Esophagus muscularis mucosa (tissue), 4 donors: ENCODE measurements at places on chromosomes 16 and 17. TPM values are rescaled to one million over a fixed set of nuclear protein-coding genes. Genes with fewer than 3 reads are reported as not detected.

Gene CCDC200
- total RNA-seq: not detected

- H3K4me1 ChIP-seq: peaks cover 10% of the 10 kb centered on the region
- DNase-seq: no peak
- H3K36me3 ChIP-seq: no peaks in the 10 kb centered on the region
- no peak overlapping the region for H3K27ac ChIP-seq
- H3K4me3 ChIP-seq: no peak overlapping the region
Observed at GRCh38 chr17:42055027-42055426, 4.6 kb upstream of the C17orf113 start.

GRCh38 chr16:82859662-82860061, 232.9 kb downstream of the CDH13 start:
- no peaks in the 10 kb centered on the region for H3K4me1 ChIP-seq
- no peak overlapping the region for H3K4me3 ChIP-seq
- no peaks in the 10 kb centered on the region for H3K36me3 ChIP-seq
- no peak for DNase-seq

Gene CFAP119
- 2.2 TPM for total RNA-seq

DNA sequence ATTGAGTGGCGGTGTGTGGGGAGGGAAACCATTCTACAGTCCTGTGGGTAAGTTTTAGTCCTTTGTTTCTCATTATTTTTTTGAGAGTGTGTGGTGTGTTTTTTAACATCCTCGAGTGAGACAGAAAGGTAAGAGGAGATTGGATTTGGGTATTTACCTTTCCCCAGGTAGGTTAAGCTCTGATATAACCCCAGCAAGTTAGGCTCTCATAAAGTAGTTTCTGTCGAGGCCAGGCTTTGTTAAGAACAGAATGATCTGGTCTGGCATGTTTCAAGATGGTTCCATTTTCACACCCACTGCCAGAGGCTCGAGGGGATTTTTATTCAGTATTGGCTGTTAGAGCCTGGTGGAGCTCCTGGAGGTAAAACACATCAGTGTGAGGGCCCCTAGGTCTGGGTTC, 62.9 kb downstream of the BCAS3 start:
- no peak overlapping the region for H3K4me3 ChIP-seq
- no peak for DNase-seq
- peaks cover 11% of the 10 kb centered on the region for H3K4me1 ChIP-seq
- no peak overlapping the region for H3K27ac ChIP-seq

Gene GAS2L2
- total RNA-seq: 0.50 TPM

- no peaks in the 10 kb centered on the region for H3K27me3 ChIP-seq
- no peak for DNase-seq
- peaks cover 55% of the 10 kb centered on the region for H3K36me3 ChIP-seq
- peak overlapping the region; percentile 95 for H3K27ac ChIP-seq
- peaks cover 46% of the 10 kb centered on the region for H3K4me1 ChIP-seq
- H3K4me3 ChIP-seq: peak overlapping the region; percentile 70
Observed at GRCh38 chr16:30774367-30775130, 12.4 kb downstream of the RNF40 start.

Gene ZG16B
- total RNA-seq: not detected

Gene ZP2
- not detected for total RNA-seq

GRCh38 chr17:57622683-57623433, 122.2 kb downstream of the CCDC182 start:
- no peaks in the 10 kb centered on the region for H3K27me3 ChIP-seq
- H3K4me1 ChIP-seq: peaks cover 26% of the 10 kb centered on the region
- no peak overlapping the region for H3K27ac ChIP-seq
- no peak overlapping the region for H3K4me3 ChIP-seq
- no peaks in the 10 kb centered on the region for H3K36me3 ChIP-seq
- no peak for DNase-seq

DNA sequence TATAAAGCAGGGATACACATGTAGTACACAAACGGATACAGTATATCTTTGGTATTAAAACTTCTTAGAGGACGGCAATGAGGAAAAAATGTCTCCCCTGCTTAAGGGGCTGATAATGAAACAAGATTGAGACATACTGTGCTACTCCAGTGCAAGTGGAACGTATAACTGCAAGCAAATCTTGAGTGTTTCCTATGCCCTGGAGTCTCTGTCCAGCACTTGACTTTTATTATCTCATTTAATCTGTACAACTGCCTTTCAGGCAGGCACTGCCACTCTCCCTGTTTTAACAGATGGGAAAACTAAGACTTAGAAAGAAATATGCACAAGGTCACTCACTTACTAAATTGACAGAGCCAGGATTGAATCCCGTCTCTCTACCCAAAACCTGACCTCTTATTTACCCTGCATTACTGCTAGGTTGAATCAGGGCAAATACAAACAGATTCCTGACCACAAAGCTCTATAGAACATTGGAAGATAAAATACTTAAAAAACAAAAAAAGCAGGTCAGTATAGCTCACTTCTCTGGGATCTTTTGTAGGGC, 28.7 kb downstream of the TMC5 start:
- no peaks in the 10 kb centered on the region for H3K27me3 ChIP-seq
- no peak overlapping the region for H3K4me3 ChIP-seq
- H3K4me1 ChIP-seq: no peaks in the 10 kb centered on the region
- H3K27ac ChIP-seq: no peak overlapping the region
- no peaks in the 10 kb centered on the region for H3K36me3 ChIP-seq

GRCh38 chr16:86227801-86228200, 282.5 kb upstream of the FOXF1 start:
- H3K4me3 ChIP-seq: no peak overlapping the region
- peaks cover 6% of the 10 kb centered on the region for H3K4me1 ChIP-seq
- H3K27me3 ChIP-seq: no peaks in the 10 kb centered on the region

DNA sequence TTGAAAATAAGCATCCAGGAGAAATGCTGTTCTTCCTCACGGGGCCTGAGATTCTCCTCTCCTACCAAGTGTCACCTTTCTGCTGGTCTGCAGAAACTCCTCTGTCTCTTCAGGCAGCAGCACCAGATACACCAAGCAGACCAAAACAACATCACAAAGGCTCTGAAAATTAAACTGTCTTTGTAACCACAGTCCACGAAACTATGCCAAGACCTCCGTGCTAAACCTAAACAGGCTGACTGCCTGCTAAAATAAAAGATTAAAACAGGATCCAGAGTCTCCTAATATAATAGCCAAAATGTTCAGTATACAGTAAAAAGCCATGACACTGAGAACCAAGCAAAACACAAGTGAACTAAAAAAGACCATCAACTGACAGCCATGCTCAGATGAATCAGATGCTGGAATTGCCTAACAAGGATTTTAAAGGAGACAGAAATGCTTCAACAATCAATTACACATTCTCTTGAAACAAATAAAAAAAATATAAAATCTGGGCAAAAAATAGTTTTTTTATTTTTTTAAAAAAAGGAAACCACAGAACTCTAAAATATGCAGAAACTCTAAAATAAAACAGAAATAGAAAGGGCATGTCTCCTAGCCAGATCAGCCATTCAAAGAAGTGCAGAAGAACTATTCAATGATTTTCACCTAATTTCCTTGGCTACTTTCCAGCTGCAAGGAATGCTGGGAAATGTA, 50.3 kb upstream of the TOX3 start:
- H3K27me3 ChIP-seq: no peaks in the 10 kb centered on the region
- DNase-seq: no peak
- no peaks in the 10 kb centered on the region for H3K36me3 ChIP-seq
- no peak overlapping the region for H3K27ac ChIP-seq
- H3K4me3 ChIP-seq: no peak overlapping the region

DNA sequence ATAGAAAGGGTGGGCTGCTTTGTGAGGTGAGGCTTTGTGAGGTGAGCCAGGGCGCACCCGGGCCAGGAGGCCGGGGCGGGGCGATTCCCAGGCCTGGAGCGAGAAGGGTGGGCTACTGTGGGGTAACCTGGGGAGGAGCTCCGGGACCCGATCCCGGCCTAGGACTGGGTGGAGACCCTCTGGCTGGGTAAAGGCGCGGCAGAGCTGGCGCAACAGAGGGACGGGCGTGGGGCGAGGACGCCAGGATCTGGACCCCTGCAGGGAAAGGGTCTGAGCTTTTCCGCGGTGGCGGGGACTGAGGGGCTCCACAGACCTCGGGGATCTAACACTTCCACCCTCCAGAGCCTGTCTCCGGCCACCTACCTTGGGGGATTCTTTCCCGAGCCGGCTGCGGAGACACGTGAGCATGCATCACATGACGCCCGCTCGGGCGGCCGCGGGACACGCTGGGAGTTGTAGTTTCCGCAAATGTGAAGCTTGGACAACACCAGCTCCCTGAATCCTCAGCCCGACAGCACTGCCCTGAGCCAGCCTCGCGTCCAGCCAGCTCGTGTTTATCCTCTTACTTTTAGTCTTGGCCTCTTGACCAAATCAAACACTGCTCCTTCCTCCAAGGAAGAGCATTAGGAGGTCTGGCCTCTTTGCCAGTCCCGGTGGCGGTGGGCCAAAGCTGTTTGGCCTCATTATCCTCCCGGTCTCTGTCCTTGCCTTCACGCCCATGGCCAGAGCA, at the start of gene SLC38A7:
SLC38A7 (minus strand) TSS at position 417 of the 730 bp plus-strand sequence. CDS start 4,644 bp downstream, outside the sequence.
- H3K27me3 ChIP-seq: no peaks in the 10 kb centered on the region
- peak within 1 kb of the TSS; percentile 78 for H3K27ac ChIP-seq
- H3K36me3 ChIP-seq: no peaks in the 10 kb centered on the region
- peak; percentile 98 for DNase-seq
- H3K4me3 ChIP-seq: peak within 1 kb of the TSS; percentile 74
- H3K4me1 ChIP-seq: peaks cover 22% of the 10 kb centered on the region

DNA sequence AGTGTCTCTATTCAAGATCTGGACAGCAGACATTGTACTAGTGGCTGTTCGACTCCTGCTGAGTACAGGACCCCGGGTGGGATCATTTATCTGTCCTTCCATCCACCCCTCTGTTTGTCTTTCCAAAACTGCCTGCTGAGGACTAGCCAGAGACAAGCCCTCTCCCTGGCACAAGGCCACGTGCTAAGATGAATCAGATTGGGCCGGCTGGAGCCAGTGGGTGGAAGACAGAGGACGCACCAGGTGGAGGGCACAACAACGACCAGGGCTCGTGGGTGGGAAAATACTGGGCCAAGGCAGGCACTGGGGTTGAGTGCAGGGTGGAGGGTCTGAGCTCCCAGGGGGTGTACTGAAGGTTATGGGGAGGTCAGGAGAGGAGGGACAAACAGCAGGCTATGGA, 1.4 kb upstream of the CA7 start:
- no peak for DNase-seq
- H3K4me1 ChIP-seq: peaks cover 11% of the 10 kb centered on the region
- H3K27me3 ChIP-seq: peaks cover 21% of the 10 kb centered on the region
- no peaks in the 10 kb centered on the region for H3K36me3 ChIP-seq

Gene SP2
- total RNA-seq: 10.0 TPM

Gene CPD
- 112 TPM for total RNA-seq

GRCh38 chr16:87535457-87535854, 42.6 kb upstream of the ZCCHC14 start:
- no peaks in the 10 kb centered on the region for H3K27me3 ChIP-seq
- no peak for DNase-seq
- no peak overlapping the region for H3K4me3 ChIP-seq
- no peak overlapping the region for H3K27ac ChIP-seq
- H3K36me3 ChIP-seq: no peaks in the 10 kb centered on the region

GRCh38 chr16:71722801-71723536, 1.5 kb downstream of the PHLPP2 start:
- DNase-seq: no peak
- H3K27me3 ChIP-seq: no peaks in the 10 kb centered on the region
- no peaks in the 10 kb centered on the region for H3K36me3 ChIP-seq
- H3K27ac ChIP-seq: peak overlapping the region; percentile 94

DNA sequence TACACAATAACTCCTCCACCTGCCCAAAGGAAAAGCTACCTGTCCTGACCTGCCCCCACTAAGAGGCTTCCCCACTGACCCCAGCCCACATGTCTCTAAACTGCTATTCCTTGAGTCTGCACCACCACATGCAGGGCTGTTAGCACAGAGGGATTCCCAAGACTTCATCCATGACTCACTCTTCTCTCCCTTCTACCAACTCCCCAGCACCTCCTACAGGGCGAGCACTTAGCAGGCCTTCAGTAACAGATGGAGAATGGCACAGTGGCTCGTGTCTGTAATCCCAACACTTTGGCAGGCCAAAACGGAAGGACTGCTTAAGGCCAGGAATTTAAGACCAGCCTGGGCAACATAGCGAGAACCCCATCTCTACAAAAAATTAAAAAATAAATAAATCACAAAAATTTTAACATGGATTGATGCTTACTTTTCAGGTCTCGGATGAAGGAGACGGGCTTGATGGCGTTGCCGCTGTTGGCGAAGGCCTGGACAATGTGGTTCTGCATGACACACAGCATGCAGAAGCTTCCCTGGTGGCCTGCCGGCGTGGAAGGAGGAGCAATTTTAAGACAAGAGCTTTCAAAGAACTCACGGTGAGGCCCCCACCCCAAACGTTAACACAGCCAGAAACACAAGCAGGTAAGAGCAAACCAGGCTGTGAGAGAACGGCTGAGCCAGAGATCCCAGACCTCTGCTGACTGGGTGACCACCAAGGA, 12.0 kb downstream of the USP36 start:
- no peaks in the 10 kb centered on the region for H3K27me3 ChIP-seq
- H3K4me1 ChIP-seq: no peaks in the 10 kb centered on the region
- no peak for DNase-seq
- H3K27ac ChIP-seq: no peak overlapping the region
- peaks cover 99% of the 10 kb centered on the region for H3K36me3 ChIP-seq
- no peak overlapping the region for H3K4me3 ChIP-seq

DNA sequence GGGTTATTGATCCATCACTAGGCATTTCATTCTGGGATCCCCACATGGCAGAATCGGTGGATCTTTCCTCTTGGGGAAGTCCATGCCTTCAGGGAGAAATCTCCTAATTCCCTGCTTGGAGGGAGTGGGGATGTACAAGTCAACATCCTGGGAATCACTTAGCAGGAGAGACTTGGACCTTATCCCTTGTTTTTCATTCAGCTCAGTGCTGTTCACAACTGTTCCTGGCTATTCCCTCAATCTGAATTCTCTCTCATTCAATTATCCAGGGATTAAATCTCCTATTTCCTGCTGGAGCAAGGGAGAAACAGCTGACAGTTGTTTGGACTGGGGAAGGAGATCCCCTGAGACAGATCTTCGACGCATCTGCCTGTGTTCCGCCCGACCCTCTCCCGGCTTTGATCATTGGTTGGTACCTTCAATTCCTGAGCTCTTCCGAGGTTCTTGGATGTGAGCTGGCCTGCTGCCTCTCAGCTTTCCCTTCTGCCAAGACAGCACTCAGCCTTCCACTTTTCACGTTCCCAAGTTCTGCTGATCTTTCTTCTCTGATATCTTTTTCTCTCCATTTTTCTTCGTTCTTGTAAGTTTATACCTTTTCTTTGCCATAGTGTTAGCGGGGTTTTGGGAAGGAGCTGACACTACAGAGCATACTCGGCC, 115.4 kb upstream of the GNAO1 start:
- no peak overlapping the region for H3K27ac ChIP-seq
- DNase-seq: no peak
- H3K27me3 ChIP-seq: no peaks in the 10 kb centered on the region
- no peaks in the 10 kb centered on the region for H3K4me1 ChIP-seq

- no peaks in the 10 kb centered on the region for H3K27me3 ChIP-seq
- peaks cover 16% of the 10 kb centered on the region for H3K4me1 ChIP-seq
- no peaks in the 10 kb centered on the region for H3K36me3 ChIP-seq
- no peak for DNase-seq
- H3K27ac ChIP-seq: peak overlapping the region; percentile 29
- H3K4me3 ChIP-seq: no peak overlapping the region
Observed at GRCh38 chr16:53865494-53865863, 161.5 kb downstream of the FTO start.

- peaks cover 55% of the 10 kb centered on the region for H3K36me3 ChIP-seq
- H3K4me3 ChIP-seq: no peak overlapping the region
- peaks cover 69% of the 10 kb centered on the region for H3K4me1 ChIP-seq
- H3K27me3 ChIP-seq: no peaks in the 10 kb centered on the region
Observed at GRCh38 chr17:38460716-38461630, 32.7 kb downstream of the ARHGAP23 start.

Gene TM4SF5
- not detected for total RNA-seq

Gene TMC8
- total RNA-seq: 1.4 TPM

Gene EVPLL
- not detected for total RNA-seq

Gene MLYCD
- 9.6 TPM for total RNA-seq

Gene MMP28
- total RNA-seq: 83.9 TPM
